ENCODE measurements at places on chromosomes 16 and 17. TPM values are rescaled to one million over a fixed set of nuclear protein-coding genes. Genes with fewer than 3 reads are reported as not detected.

- no peak for DNase-seq
Measured at GRCh38 chr16:65384441-65384840, 262.6 kb upstream of the CDH11 start.

GRCh38 chr16:1511662-1512569 is 18.8 kb downstream of the TELO2 start:
- no peak for DNase-seq

SYNGR3 gene
- 4.0 TPM for total RNA-seq

- no peak for DNase-seq
Measured at GRCh38 chr16:10879681-10880589, 2.9 kb downstream of the CIITA start.

SLC13A5 gene
- total RNA-seq, result 1.6 TPM
